ENCODE measurements at places on chromosomes 16 and 17.
A peak's percentile ranks its signal among the peaks of the same experiment; 100 is the strongest.

- DNase-seq: no peak
Observed at GRCh38 chr16:874366-875181, 74.0 kb upstream of the GNG13 start.

DNA sequence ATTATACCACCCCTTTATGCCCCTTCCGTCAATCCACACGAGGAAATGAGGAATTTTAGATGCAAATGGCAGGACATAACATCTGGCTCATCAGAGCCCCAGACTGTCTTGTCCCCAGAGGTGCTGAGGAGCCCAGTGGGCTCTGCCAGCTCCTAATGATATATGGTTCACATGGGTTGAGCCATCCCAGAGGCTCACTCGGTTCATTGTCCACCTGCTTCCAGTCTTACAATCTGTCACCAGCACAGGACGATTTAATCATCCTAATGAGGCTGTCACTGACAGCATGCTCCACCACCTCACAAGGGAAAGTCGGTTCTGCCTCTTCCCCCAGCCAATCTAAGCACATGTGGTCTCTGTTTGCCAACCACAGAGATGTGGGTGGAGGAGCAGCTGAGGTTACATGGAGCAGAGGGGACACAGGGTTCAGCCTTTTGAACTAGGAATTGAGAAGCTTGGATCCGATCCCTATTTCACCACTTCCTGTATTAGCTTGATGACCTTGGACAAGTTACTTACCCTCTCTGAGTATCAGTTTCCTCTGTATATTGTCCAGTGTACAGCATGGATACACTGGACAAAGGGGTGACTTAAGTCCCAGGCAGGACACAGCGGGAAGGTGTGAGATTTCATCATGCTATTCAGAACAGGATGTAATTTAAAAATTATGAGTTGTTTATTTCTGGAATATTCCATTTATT lies 27.0 kb upstream of the DHX8 start:
- no peak for DNase-seq

DNA sequence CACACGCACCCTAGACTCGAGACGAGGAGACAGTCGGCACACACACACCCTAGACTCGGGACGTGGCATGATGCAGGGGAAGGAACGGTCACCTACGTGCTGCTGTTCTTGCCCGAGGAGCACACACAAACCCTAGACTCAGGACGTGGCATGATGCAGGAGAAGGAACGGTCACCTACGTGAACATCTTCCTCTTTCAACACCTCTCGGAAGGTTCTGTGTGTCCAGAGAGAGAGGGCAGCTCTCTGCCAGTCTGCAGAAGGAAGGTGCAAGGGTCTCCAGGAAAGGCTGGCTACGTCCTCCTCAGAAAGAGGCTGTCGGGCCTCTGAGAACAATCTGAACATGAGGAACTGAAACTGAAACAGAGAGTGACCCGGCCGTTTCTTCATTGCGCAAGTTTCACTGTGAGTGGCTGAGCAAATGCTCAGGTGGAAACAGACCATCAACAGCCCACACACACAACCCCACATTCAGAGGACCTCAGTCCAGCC lies 43.4 kb downstream of the ZNF276 start:
- peak; percentile 27 for DNase-seq

- DNase-seq: no peak
Observed at GRCh38 chr17:79977708-79978547, 57.7 kb downstream of the TBC1D16 start.

- DNase-seq: no peak
Observed at GRCh38 chr17:77449373-77449907, 308.7 kb downstream of the SEC14L1 start.

DNA sequence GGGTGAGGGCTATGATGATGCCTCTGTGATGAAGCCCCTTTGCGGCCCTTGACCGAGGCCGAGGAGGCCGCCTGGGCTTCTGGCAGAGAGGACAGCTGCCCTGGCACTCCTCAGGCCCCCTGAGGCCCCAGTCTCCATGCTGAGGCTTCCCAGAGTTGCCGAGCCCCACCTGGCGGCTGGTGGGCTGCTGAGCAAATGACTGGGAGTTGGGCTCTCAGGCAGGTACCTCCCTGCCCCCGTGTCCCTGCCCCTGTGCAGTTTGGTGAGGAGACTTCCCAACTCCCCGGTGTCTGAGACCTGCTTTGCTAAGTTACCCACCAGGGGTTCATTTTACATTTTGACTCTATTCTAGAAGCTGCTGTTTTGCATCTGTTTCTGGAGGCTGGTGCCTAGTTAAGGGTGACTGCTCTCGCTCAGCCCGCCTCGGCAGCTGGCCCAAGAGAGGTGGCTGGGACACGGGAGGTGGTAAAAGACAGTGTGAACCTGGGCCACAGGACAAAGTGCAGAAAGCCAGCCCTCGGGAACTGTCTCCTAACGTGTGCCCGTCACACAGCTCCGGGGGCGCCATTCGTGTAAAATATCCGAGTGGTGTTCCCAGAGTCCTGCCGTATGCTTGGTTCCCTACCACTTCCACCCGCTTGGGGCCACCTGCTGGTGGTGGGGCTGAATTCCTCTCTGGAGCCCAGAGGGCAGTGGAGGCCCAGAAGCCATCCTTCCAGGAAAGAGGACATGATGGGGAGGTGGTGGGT lies 134.5 kb downstream of the RAB11FIP4 start:
- no peak for DNase-seq

DNA sequence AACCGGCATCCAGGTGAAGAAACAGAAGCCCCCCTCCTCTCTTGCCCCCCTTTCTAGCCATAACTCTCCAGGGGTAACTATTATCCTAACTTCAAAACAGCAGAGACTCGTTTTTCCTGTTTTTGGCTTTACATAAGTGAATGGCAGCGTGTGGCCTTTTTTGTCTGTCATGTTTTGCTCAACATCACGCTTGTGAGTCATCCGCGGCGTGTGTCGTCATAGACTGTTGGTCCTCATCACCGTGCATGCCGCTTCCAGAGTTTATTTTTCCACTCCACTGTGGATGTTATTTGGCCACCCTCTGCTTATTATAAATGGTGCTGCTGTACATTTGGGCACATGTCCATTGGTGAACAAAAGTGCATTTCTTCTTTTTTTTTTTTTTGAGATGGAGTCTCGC lies 52.6 kb downstream of the ERN1 start:
- DNase-seq: no peak

- DNase-seq: no peak
Observed at GRCh38 chr16:12723681-12724080, 80.0 kb downstream of the CPPED1 start.

- no peak for DNase-seq
Observed at GRCh38 chr17:62781831-62782251, 26.3 kb downstream of the MARCHF10 start.

GRCh38 chr17:35825206-35825605 lies 15.9 kb downstream of the TAF15 start:
- DNase-seq: no peak

GRCh38 chr17:79504181-79504605 lies 106.7 kb downstream of the RBFOX3 start:
- DNase-seq: no peak

DNA sequence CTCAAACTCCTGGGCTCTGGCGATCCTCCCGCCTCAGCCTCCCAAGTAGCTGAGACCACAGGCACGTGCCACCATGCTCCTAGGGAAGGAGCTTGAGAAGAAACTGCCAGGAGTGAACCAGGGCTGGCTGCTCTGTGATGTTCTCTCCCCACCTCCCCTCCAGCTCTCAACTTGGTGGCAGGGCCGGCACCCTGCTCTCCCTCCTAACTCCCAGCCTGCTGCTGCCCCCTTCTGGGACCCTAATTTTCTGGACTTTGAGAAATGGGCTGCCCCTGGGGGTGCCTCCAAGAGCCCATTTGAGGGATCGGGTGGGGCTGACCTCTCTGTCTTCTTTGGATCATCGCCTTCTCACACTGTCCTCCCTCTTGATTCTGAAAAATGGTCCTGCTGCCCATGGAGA lies 14.9 kb upstream of the STAT3 start:
- peak; percentile 29 for DNase-seq

- no peak for DNase-seq
Observed at GRCh38 chr17:82349287-82349701, 9.8 kb upstream of the TEX19 start.

DNA sequence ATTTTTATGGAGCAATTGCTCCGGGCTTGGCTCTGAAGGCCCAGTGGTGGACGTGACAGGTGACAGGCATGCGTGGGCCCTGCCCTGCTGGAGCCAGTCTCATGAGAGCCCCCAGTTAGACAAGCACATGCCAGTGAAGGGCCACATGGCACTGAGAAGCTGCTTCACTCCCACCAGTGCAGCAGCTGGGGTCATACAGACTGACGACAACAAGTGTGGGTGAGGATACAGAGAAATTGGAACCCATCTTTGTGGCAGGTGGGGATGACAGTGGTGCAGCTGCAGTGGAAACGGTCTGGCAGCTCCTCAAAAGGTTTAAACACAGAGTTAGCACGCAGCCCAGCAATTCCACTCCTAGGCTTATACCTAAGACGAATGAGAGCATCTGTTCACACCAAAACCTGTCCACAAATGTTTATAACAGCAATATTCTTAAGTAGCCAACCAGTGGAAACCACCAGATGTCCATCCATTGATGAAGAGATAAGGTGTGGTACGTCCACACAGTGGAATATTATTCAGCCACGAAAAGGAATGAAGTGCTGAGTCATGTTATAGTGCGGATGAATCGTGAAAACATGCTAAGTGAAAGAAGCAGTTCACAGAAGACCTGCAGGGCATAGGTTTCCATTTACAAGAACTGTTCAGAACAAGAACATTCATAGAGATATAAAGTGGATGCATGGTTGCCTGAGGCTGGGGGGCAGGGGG lies 12.5 kb upstream of the CIBAR2 start:
- DNase-seq: no peak

DNA sequence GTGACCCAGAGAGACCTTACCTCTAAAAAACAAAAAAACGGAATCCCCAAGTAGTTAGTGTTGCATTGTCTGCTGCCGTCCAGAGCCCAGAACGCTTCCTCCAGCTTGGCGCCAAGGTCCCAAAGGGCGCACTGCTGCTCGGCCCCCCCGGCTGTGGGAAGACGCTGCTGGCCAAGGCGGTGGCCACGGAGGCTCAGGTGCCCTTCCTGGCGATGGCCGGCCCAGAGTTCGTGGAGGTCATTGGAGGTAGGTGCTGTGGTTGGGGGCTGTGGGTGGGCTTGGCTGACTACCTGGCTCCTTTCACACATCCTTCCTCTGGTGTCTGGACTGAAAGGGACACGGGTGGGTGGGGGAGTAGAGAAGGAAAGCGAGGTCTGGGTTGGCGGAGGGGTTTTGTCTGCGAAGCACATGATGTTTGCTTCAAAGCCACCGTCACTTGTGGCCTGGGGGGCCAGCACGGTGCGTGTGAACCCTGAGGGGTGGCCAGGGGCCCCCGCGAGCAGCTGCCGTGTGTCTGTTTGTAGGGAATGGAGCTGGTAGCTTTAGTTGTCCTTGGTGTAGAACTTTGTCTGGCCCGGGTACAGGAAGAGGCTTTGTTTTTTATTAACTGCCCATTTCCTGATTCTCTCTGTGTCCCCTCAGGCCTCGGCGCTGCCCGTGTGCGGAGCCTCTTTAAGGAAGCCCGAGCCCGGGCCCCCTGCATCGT lies 23.8 kb downstream of the SPG7 start:
- DNase-seq: no peak

- no peak for DNase-seq
Observed at GRCh38 chr17:47197821-47198220, 8.7 kb upstream of the CDC27 start.

Measured in stimulated activated CD8-positive, alpha-beta memory T cell treated with anti-CD3 and anti-CD28 coated beads, Interleukin-12 subunit alpha, Interleukin-12 subunit beta, amount 100 ng/mL, for 4 hours (primary cell).